ENCODE measurements at places on chromosomes 6 and 20. TPM values are rescaled to one million over a fixed set of nuclear protein-coding genes. Genes with fewer than 3 reads are reported as not detected.

Gene SLC22A7
- polyA plus RNA-seq = not detected

DNA sequence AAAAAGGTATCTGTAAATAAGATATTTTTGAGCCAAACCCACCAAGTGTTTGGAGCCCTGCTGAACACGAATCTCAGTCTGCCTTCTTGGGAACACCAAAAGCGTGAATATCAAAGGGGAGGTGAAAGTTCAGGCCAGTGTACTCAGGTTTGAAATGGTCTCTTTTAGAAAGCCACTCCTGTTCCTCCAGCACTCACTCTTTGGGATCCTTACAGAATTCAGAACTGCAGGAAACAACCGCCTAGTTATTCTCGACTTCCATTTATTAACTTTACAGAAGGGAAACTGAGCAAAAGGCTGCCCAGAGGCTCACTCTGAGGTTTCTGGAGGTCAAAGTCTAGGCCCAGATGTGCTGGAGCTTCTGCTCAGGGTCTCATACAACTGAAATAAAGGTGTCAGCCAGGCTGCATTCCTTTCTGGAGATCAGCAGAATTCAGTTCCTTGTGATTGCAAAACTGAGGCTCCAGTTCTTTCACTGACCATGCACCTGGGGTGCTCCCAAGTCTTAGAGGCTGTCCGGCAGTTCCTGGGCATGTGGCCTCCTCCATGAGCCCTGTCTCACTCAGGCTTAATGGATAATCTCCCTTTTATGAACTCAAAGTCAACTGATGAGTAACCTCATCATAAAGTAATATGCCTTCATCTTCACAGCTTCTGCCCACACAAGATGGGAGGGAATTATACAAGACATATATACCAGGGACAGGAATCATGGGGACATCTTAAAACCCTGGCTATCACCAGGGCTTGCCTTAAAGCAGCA lies 65.5 kb upstream of the TNFAIP3 start:
- DNase-seq = no peak

DNA sequence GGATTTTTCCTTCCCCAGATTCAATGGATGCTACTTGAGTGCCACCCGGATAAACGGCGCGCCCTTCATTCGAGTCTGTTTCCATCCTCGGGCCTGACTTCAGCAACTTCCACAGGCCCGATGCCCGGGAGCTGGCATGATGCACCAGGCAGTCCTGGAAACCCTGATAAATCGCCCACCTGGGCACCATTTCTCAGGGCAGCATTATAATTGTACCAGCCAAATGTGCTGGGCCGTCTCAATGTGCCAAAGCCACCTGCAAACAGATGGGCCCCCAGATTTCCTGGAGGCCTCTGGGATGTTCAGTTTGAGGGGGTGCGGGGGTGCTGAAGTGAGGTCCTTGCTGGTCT lies 65.8 kb downstream of the NOL4L start:
- no peak for DNase-seq

DNA sequence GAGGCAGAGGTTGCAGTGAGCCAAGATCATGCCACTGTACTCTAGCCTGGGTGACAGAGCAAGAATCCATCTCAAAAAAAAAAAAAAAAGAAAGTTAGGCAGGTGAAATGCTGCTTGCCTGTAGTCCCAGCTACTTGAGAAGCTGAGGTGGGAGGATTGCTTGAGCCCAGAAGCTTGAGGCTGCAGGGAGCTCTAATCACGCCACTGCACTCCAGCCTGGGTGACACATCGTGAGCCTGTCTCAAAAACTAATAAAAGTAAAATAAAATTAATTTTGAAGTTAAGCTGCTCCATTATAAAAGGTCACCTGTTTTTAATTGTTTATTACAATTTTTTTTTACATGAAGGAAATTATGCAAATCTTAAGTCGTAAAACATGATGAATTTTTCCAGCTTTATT lies 23.2 kb upstream of the SAMHD1 start:
- DNase-seq = no peak

- DNase-seq = no peak
These were observed 161.1 kb upstream of the DTNBP1 start for GRCh38 chr6:15823838-15824414.
